ENCODE measurements at places on chromosomes 3 and 15.

GRCh38 chr15:62071711-62072308 lies 5.0 kb downstream of the C2CD4A start:
- no peak for DNase-seq

DNA sequence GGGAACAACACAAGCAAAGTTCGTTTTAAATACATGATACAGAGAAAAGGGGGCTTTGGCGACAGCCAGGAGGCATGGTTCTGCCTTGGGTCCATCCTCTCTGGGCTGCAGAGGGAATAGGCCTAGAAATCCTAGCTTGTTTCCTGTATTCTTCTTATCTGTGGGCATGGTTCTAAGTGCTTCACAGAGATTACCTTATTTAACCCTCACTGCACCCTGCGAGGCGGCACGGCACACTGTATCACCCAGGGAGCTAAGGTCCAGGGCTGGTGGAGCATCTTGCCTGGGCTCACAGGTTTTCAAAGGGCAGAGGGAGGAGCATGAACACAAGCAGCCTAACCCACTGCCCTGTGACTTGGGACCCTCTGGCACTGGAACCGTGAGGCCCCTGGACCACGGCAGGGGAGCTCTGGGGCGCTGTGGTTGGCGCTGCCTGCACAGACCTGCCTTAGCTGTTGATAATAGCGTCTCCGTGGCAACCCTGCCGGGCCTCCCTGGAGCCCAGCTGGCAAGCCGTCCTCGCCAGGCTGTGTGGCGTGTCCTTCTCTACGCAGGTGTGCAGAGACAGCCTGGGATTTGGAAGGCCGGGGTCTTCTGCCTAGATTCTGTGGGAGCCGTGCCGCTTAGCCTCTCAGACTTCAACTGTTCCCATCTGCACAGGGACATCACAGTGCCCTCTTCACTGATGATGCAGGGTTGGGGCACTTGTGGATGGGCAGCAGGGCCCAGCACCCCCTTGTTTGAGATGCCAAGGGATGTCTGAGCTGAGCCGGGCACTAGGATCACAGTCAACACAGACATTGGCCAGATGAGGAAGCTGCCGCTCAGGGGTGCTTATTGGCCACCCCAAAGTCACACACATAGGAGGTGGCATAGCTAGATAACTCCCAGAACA lies 154.6 kb upstream of the TLE3 start:
- no peak for DNase-seq

GRCh38 chr3:82100378-82100777 lies 338.9 kb upstream of the GBE1 start:
- no peak for DNase-seq

DNA sequence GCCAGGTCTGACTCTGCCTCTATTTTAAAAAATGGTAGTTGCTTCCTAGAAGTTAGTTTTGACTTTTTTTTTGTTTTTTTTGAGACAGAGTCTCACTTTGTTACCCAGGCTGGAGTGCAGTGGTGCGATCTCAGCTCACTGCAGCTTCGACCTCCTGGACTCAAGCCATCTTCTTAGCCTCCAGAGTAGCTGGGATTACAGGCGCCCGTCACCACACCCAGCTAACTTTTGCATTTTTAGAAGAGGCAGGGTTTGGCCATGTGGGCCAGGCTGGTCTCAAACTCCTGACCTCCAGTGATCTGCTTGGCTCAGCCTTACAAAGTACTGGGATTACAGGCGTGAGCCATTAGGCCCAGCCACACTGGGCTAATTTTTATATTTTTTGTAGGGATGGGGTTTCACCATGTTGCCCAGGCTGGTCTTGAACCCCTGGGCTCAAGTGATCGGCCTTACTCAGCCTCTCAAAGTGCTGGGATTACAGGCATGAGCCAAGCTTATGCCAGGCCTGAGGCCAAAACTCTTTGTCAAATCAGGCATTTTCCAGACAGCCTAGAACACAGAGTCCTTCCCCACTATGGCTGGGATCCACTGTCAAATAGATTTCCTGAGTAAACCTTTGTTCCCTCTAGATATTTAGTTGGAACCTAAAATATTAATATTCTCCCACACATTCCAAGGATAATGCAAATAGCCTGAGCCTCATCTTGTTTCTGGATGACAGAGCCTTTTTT lies 13.7 kb downstream of the C3orf62 start:
- no peak for DNase-seq

DNA sequence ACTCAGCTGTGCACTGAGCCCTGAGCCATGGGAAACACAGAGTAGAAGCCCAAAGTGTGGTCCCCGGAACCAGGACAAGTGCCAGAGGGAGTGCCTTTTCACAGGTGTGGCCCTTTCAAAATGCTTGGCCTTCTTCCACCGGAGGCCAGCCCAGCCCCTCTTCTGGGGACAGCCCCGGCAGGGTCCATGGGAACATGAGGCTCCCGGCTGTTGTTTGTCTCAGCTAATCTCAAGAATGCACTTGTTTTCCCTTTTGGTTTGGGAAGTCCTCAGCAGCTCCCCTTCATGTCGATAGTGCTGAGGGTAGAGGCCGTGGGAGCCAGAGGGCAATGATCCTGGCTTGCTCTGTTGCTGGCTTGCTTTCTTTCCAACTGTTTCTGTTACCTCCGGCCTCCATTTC lies 91.1 kb upstream of the MRPS22 start:
- no peak for DNase-seq

- no peak for DNase-seq
These were observed 4.1 kb upstream of the MYO1E start for GRCh38 chr15:59376733-59377132.

- DNase-seq, result no peak
These were observed 29.5 kb upstream of the SMAD3 start for GRCh38 chr15:67035886-67036285.

- DNase-seq, result no peak
These were observed 228.1 kb upstream of the C2CD4B start for GRCh38 chr15:62393196-62393595.

DNA sequence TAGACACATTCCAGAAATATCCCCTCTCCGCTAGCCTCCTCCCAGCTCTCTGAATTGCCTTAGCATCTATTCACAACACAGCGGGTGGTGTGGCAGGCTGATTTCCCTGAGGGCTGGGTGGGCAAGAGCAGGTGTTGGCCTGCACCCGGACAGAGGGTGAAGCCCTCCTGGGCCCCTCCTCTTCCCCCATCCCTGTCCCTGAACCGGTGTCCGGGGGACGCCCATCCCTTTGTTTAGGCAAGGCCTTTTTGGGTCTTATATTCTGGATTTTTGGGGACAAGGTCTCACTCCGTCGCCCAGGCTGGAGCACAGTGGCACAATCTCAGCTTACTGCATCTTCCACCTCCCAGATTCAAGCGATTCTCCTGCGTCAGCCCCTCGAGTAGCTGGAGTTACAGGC lies 55.2 kb upstream of the KLHL25 start:
- peak; percentile 46 for DNase-seq

- DNase-seq, result peak; percentile 76
These were observed 1.9 kb upstream of the RMDN3 start for GRCh38 chr15:40756938-40757337.

DNA sequence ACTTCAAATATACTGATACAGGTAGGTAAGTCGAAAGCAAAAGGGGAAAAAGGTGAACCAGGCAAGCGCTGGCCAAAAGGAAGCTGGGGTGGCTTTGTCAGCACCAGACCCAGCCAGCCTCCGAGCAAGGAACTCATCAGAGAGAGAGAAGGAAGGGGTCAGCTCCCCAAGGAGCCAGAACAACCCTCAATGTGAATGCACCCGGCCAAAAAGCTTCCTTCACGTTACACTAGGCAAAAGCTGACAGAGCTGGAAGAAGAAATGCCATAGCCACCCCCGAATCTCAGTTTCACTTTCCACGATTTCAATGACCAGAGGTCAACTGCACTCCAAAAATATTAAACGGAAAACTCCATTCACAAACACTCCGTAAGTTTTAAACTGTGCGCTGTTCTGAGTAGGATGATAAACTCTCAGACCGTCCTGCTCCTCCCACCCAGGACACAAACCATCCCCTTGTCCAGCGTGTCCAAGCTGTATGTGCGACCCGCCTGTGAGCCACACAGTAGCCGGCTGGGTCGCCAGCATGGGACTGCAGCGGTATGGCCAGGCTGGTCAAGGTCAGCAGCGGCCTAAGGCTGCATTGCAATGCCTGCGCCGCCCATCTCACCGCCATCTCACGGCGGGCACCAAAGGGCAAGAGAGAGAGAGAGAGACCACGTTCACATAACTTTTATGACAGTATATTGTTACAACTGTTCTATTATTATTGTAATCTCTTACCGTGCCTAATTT lies 29.7 kb downstream of the CYFIP1 start:
- DNase-seq, result no peak

- DNase-seq, result no peak
These were observed 31.8 kb downstream of the SLC7A14 start for GRCh38 chr3:170553788-170554757.

- no peak for DNase-seq
These were observed 66.8 kb upstream of the ATP11B start for GRCh38 chr3:182726258-182727142.

GRCh38 chr15:83310521-83311456 lies 26.3 kb upstream of the BNC1 start:
- DNase-seq, result no peak

- DNase-seq, result no peak
These were observed 77.2 kb downstream of the MYO1E start for GRCh38 chr15:59295261-59296001.

DNA sequence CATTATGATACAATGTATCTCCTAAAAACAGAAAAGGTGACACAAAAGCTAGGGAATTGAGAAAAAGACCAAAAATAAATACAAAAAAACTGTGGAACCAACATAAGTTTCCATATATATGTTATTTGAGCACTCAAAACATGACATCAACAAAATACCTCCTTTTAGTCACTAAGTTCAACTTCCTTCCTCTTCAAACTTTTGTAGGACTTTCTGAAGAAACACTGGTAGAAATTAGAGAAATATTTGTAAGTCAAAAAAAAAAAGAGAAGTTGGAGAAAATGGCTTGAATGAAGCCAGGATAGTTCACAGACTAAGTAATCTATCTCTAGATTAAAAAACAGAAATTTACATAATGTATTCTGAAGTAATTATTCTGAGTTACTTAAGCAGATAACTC lies 208.4 kb upstream of the ALCAM start:
- no peak for DNase-seq

GRCh38 chr15:49265911-49266310 lies 95.9 kb downstream of the GALK2 start:
- DNase-seq, result no peak

- no peak for DNase-seq
These were observed 966.7 kb upstream of the ROBO1 start for GRCh38 chr3:80734483-80734882.

GRCh38 chr3:52742418-52743041 lies 28.2 kb downstream of the NEK4 start:
- DNase-seq, result no peak

GRCh38 chr3:13276438-13277195 lies 143.5 kb downstream of the NUP210 start:
- DNase-seq, result no peak

DNA sequence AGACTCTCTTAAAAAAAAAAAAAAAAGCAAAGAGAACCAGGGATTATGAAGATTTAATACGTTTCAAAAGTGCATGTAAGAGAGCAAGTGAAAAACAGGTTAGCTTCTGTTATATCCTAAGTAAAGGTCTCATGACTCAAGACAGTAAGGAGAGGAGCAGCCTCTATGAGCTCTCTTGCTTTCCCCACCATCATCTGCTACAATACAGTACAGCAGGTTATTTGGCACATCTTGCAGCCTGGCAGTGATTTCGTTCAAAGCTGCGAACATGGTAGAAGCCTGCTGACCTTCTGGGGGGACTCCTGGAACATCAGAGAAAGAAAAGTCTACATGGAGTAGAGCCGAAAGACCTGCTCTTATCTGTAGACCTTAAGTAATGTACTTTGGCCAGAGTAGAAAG lies 129.2 kb upstream of the PLXND1 start:
- no peak for DNase-seq

DNA sequence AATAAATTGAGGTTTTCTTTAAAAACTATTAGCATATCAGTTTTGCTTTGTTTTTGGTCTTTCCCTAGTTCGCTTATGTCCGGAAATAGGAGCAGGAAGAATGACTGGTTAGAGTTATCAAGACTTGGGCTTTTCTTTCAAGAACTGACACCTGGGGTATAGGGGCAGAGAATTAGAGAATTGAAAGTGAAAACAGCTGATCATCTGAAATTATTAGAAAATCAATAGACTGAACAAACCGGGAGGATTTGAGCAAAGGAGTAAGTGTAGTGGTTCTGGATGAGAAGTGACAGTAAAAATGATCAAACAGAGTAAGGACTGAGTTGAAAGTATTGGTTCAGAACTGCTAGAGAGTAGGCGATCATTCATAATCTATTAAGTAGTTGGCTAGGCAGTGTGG lies 6.0 kb downstream of the MINDY2 start:
- DNase-seq, result no peak

DNA sequence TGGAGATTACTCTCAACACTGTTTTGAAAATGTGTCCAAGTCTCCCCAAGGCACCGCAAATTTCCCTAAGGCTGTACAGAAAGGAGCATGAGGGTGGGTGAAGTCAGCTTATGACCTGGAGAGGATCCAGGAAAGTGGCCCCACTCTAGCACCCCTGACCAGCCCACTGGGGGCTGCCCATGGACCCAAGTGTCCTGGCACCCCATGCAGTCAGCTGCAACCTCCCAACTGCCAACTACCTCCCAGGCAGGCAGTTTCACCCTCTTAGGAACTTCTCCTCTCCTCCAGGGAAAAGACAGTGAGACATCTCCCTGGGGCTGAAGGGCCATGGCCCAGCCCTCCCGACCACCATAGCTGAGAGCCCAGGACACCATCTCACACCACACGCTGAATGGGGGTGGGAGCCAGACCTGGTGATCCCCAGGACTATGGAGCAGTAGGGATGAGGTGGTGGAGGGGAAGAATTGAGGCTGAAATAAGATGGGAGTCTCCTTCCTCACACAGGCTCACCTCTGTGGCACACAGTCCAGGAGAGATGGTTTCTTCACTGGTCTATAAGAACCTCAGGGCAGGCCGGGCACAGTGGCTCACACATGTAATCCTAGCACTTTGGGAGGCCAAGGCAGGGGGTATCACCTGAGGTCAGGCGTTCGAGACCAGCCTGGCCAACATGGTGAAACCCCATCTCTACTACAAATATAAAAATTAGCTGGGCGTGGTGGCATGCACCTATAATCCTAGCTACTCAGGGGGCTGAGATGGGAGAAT lies 104.4 kb downstream of the DAPK2 start:
- DNase-seq, result peak; percentile 79

DNA sequence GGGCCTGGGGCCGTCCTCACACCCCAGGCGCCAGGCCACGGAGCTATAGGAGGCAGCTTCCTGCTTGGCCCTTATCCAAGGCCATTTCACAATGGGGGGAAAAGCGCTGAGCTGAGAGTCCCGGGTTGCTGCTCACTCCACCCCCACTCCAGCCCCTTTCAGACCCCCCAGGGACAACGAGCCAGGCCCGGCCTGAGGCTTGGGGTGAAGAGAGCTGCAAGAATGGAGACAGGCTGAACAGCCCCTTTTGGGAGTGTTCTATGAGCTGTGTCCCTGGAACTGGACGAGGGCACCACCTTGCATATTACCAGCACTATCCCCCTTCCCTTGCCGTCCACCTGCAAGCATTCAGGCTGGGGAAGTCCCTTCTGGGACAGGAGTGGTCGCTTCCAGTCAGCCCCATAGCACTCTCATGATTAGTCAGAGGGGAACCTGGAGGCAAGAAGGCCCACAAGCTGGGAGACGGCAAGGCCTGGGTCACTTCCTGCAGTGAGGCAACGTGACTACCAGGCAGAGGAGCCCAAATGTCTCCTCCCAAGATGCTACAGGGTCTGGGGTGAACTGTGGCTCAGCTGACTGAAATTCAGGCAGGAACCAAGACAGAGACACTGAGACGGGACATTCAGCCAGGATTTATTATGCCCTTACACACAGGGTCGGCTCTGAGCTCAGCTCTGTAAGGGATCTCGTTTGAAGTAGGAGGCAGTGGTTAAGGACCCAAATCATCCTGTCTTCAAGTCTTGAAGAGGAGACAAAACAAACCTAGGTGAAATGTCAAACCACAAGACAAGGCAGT lies 8.6 kb upstream of the SRP14 start:
- no peak for DNase-seq
